ENCODE measurements at places on chromosomes 11 and 22.

DNA sequence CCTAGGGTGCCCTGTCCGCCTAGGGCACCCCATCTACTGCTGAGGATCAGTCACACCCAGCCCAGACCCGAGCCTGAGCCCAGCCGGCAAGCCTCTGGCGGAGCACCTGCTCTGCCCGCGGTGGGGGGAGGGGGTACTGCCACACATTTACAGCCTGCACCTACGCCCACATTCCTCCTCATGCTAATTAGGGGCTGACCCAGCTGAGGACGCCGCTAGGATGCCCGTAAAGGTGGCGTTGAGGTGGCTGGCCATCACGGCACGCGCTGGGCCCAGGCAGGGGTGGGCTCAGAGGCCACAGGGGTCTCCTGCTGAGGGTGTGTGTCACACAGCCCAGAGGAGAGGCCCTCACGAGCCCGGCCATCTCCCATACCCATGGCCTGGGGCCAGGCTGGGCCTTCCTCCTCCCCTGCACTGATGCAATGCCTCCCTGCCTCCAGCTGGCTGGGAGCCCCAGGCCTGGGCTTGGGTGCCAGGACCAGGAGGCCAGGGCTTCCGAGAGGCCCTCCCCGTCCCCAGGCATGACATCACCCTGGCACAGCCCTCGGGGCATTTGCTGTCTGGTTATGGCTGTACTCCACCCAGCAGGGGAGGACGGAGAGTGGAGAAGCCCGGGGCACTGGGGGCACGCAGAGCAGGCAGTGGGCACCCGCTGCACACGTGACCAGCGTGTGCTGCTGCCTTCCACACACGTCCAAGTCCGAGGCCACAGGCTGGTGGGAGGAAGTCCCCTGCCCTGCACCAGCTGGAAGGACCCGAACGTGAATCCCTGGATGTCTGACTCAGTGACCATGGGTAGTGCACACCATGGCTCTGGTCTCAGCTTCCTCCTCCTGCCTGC is 12.7 kb downstream of the DUSP8 start:
- DNase-seq: peak; percentile 99

- no peak for DNase-seq
Measured at GRCh38 chr11:91373497-91373896, 851.1 kb upstream of the FAT3 start.

DNA sequence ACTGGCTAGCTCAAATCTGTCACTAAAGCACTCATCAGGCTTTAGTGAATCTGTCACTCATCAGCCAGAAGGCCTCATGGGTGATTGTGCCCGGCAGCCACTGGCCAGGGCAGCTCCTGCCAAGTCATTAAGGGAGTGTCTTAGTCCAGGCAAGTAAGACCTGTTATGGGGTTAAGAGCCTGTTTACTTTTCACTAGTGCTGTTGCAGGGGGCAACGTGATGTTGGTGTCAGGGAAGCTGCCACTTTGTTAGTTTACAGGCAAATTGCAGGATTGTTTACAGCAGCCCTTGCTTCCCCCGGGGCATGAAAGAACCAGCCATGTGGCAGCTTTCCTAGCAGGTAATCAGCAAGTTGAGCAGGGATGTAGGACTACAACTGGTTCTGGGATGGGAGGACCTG is 155.6 kb upstream of the NCAM1 start:
- DNase-seq: no peak

GRCh38 chr11:71109186-71109585 is 143.2 kb downstream of the SHANK2 start:
- no peak for DNase-seq

Measured in sigmoid colon (tissue), 7 donors.